MCF 10A (cell line): ENCODE measurements at places on chromosomes 16 and 17.

- no peak for DNase-seq
Measured at GRCh38 chr17:2862197-2862596, 66.0 kb downstream of the RAP1GAP2 start.

DNA sequence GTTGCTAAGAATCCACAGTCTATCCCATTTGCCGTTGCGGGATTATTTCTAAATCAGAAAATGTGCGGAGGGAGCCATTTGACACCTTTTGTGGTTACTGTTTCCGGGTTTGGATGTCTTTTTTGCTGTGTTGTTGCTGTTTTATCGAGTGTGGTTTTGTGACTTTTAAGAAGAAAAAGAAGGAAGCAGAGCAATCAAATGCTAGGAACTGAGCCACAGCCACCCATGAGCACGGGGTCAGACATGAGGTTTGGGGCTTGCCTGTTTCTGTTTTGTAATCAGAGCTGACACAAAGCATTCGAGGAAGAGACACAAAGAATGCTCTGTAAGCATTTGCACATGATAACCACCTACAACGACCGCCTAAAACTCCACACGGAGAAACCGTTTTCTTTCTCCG lies 53.1 kb upstream of the CHMP6 start:
- no peak for DNase-seq

DNA sequence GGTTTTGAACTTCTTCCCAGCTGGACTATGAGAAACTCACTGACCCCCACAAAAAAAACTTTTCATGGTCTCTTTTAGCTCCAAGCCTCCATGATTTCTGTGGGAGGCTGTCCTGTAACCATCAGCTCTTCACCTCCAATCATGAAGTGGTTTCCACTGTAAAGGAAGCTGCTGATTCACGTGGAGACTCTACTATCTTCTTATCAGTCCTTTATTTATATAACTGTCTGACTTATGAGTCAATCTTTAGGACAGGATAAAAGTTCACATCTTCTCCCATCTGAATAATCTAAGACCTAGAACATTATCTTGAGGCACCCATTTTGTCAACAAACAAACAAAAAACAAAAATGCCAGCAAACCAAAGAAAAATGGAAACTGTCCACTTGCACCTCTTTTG lies 409.9 kb downstream of the SLC39A11 start:
- DNase-seq = no peak

DNA sequence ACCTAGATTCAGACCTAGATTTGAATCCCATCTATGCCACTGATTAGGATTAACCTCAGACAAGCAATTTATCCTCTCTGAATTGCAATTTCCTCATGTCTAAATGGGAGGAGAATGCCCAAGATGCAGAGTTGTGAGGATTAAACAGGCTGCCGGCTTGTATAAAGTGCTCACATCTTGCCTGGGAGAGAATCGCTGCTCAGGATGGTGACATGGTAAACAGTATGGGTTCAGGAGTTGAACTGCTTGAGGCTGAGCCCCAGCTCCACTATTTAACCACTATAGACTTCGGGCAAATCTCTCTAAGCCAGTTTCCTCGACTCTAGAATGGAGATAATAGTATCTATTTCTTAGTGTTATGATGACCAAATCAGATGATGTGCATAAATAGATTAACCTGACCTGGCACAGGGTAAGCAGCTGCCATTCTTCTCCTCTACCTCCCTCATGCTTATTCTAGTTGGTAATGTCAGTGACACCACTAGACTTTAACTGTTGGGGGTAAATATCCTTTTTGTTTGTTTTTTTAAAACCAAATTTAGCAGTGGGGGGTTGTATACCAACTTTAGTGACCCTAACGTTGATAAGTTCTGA lies 732 bp upstream of the RPL27 start:
- no peak for DNase-seq

DNA sequence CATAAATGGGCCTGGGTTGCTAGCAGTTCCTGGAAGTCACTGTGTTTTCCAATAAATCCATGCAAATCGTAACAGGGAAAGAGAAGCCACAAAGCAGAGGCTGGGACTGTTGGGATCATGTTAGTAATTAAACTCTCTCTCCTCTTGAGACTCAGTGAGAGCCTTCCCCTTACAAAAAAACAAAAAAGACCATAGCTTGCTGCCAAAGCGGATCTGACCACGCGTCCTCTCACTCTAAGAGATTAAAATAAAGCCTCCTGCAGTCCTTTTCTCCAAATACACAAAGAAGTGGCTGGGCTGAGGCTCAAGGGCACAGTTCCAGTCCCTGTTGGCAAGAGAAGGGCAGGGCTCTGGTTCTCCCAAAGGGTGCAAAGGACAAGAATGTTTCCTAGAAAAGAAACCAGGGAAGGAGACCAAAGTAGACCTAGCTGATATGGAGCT lies 38.5 kb downstream of the PIGL start:
- no peak for DNase-seq

DNA sequence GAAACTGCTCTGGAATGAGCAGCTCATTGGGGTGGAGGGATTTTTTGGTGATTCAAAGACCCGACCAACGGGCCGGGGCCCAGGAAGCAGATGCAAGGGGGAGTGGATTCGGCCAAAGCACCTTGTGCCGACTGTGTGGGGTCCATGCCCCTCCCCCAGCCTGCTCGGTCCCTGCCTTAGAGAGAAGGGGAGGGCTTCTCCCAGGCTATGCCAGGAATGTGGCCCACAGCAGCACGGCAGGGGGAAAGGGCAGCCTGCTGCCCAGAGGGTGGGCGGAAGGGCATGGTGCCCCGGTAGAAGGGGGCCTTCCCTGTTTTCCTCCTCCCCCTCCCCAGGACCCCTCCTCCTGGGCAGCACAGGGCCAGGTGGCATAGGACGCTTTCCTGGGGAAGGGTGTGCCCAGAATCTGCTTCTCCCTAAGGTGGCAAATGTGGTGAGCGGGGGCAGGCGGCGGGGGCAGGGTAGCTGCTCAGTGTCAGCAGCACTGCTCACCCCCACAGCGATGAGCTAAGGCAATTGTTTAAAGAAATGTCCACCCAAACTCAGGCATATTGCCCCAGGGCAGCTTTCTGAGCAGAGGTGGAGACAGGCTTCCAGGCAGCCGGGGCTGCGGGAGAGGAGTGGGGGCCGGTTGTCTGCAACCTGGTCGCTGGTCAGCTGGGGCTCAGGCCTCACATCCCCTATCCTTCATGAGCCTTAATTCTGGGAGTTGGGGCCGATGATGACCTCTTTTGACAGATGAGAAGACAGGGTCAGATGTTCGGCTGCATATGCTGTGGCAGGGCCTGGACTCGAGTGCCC lies 33.9 kb upstream of the MLKL start:
- no peak for DNase-seq

GRCh38 chr17:50634224-50634914 lies at the start of gene ABCC3:
Gene ABCC3 (plus strand): TSS chr17:50634881. CDS start chr17:50634937, 56 bp downstream.
- peak; percentile 73 for DNase-seq

GRCh38 chr16:11050944-11051343 lies 106.6 kb downstream of the CLEC16A start:
- DNase-seq = no peak

- no peak for DNase-seq
Measured at GRCh38 chr17:73455050-73455687, 143.4 kb upstream of the CDC42EP4 start.

GRCh38 chr16:57619606-57620334 lies 8.7 kb upstream of the ADGRG1 start:
- peak; percentile 83 for DNase-seq

GRCh38 chr16:10966129-10966528 lies 21.8 kb downstream of the CLEC16A start:
- no peak for DNase-seq

GRCh38 chr17:28763137-28763799 lies 19.5 kb downstream of the TRAF4 start:
- no peak for DNase-seq

GRCh38 chr16:11916524-11917285 lies 949 bp upstream of the GSPT1 start:
- peak; percentile 54 for DNase-seq

GRCh38 chr16:3948378-3948995 lies 68.0 kb upstream of the CREBBP start:
- no peak for DNase-seq
